A549 (cell line): ENCODE measurements at places on chromosomes 5 and 9.
A peak's percentile ranks its signal among the peaks of the same experiment; 100 is the strongest.

- DNase-seq, result peak; percentile 93
These were observed at the start of gene TNIP1 for GRCh38 chr5:151080613-151081430. Gene TNIP1 (minus strand): TSS chr5:151081034. CDS start chr5:151065095, 15,939 bp downstream.

DNA sequence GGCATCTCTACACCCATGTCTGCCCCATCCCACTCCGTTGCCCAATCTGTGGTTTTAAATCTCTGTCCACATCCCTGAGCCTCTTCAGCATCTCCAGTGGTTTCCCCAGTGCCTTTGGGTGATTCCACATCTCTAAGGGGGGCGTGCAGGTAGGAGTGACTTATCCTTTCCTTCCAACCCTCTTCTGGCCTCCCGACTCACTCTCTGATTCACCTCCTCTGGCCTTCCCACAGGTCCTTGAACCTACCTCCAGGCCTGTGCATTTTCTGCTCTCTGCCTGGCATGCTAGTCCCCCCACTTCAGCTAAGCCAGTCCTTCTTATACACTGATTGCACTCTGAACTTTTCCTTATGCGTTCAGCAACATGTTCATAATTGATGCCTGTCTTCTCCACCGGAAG is 99.0 kb downstream of the RALGPS1 start:
- no peak for DNase-seq

- no peak for DNase-seq
These were observed 633.6 kb downstream of the BNC2 start for GRCh38 chr9:16236882-16237281.

DNA sequence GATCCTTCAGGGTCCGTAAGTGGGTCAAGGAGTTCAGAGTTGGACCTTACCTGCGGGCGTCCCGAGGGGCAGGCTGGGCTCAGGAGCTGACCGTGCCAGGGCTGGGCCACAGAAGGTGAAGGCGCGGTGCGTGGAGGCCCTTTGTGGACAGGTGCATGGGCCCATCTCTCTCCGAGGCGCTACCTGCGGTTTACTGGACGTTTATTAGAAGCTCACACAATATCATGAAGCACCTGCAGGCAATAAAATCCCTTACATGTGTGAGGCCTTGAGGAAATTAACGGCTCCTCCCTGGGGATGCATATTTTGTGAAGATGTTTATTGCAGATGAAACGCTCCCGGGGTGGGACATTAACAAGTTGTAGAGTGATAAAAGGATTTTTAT is 79.8 kb upstream of the LMX1B start:
- no peak for DNase-seq

DNA sequence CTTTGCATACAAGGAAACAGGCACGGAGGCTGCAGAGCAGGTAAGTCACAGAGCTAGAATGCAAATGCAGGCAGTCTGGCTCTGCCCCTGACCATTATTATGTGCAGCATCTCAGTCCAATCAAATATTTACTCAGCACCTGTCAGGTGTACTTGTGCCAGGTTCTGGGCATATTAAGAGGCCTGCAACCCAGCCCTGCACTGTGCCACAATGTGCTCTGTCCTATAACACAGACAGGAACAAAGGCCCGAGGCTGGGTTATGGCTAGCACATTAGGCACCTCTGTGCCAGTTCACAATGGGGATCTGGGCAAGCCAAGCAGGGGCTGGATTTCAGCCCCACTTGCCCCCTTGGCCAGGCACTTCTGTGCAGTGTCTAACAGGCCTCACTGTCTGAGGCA is 14.0 kb downstream of the ARL15 start:
- DNase-seq, result no peak

- no peak for DNase-seq
These were observed 1.2 kb downstream of the SLC31A2 start for GRCh38 chr9:113151696-113152630.

DNA sequence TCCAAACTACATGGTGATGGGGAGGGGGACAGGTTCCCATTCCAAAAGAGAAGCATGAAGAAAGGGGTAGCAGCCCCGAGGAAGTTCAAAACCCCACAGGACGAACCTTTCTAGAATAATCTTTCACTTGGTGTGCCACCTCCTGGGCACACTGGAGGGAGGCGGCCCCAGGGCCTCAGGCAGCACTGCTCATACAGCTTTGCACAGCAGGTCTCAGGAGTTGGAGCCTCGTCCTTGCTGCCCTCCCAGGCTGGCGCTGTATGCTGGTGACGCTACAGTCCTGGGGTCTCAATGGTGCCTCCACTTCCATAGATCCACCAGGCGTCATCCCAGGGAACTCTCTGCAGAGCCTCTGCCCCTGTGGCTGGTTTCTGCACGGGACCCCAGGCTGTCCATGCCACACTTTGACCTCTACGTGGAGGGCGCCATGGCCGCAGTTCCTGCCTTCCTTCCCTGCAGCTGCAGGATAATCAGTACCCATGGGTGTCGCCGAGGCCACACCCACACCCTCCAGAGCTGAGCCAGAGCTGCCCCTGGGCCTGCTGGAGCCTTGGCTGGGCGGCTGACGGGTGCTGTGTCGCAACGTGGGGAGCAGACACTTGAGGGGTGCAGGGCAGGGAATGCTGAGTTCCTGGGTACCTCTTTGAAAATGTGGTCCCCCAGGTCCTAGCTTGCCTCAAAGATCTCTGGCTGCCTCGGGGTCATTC is 95.3 kb downstream of the COL5A1 start:
- DNase-seq, result no peak

- DNase-seq, result no peak
These were observed 39.8 kb downstream of the IARS1 start for GRCh38 chr9:92253656-92254055.

DNA sequence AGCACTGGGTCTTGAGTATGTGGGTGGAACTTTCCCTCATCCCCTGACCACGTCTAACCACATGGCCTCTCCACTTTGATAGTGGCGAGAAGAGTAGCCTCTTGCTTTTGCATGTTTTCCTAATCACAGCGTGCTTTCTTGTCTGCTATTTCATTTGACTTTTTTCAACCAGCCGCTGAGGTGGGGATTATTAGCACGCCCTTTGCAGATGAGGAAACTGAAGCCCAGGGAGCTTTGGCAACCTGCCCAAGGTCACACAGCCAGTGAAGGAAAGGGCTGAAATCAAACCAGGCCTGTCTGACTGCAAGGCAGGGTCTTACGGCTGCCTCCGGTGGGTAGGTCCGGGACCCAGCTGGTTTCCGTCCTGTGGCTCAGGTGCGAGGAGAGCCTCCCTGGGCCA is 106.5 kb upstream of the MSX2 start:
- DNase-seq, result no peak

DNA sequence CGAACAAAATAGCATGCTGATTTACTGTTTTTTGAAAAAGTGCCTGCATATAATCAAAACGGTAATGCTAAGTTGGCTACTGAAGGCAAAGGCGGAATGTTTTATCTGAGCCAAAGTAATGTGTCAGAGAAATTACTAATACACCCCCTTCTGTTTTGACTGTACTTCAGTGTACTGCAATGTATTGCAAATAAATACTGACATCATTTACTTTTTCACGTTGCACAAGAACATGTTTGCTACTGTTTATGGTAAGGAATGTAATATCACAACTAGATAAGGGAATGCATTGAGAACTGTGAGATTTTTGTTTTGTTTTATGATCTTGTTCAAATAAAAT is 813 bp upstream of the AGTPBP1 start:
- DNase-seq, result peak; percentile 20

- no peak for DNase-seq
These were observed 88.5 kb upstream of the ATG10 start for GRCh38 chr5:81883371-81883770.
